Sciatic nerve (tissue), 2 donors: ENCODE measurements at places on chromosomes 3 and 15.

GRCh38 chr15:70474471-70475406, 288.6 kb downstream of the UACA start:
- peak; percentile 89 for DNase-seq

DNA sequence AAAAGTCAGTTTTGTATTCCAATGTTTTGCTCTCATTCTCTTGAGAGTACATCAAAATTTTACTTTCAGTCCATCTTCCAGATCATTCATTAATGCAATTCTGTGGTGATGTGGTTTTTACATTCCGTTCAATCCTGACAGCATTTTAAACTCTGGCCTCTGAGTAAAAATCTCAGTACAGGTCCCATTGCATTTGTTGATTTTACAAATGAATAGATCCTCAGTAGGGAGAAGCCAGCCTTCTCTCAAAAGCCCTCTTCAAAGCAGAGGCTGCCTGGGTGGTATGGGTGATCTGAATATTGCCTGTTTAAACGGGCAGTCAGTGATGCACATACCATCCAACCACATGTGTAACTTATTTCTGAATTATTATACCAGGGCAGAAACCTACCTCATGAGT, 72.5 kb upstream of the TSC22D2 start:
- DNase-seq = no peak

GRCh38 chr3:79297245-79297960, 470.4 kb downstream of the ROBO1 start:
- DNase-seq = no peak

DNA sequence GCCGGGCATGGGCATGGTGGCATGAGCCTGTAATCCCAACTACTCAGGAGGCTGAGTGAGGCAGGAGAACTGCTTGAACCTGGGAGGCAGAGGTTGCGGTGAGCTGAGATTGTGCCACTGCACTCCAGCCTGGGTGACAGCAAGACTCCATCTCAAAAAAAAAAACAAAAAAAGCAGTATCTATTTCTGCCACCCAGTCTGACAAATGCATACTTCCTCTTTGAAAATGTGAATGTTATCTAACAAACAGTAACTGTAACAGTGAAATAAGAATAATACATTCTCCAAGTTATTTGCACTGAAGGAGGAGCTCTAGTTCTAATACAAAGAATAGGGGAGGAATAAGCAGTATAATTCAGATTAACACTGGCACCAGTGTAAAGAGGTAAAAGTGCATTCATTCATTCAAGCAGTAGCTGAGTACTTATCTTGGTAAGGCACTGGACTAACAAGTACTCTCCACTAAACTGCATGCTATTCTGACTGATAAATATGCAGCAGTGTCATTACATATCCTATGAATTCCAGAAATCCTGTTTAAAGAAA, 12.9 kb downstream of the VPS13C start:
- DNase-seq = no peak

- DNase-seq = peak; percentile 92
Measured at GRCh38 chr3:45938864-45939263, 4.4 kb upstream of the CXCR6 start.

- no peak for DNase-seq
Measured at GRCh38 chr15:69722924-69723323, 270.3 kb downstream of the RPLP1 start.
